ENCODE measurements at places on chromosomes 2 and 18.

DNA sequence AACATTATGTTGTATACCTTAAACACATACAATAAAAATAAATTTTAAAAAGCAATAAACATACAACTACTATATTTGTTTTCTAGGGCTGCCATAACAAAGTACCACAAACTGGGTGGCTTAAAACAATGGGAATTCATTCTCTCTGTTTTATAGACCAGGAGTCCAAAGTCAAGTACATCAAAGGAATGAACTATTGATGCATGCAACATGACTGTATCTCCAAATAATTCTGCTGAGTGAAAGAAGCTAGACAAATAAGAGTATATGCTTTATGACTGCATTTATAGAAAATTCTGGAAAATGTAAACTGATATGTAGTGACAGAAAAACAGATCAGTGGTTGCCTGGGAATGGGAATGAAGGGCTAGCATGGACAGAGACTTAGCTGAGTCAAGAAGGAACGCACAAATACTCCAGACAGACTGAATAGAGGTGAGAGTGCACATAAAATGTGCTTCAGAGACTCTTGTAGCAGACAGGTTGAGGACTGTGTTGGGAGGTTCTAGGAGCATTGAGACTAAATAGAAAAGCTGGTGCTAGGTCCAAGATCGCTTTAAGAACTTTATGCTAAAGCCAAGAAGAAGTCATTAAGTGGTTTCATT lies 11.0 kb upstream of the PLA2R1 start:
- no peak for DNase-seq

DNA sequence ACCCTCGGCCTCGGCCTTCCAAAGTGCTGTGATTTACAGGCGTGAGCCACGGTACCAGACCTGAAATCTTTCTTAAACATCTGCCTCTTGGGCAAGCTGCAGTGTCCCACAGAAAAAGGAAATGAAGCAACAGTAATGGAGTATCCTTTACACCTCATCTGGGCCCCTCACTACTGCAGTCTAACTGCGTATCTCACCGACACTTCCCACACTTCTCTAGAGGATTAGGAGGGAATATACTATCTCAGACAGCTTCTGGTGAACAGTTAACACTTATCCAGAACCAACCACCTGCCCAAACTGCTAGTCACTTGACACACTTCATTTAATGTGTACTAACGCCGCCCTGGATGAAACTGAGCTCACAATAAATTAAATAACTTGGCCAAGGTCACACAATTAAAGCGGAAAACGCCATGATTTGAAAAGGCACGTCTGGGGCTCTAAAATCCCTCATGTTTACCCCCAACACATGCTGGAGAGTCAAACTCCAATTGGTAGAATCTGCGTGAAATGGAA lies 993 bp downstream of the COX7A2L start:
- DNase-seq = peak; percentile 79

GRCh38 chr18:62493033-62493862 lies 29.6 kb upstream of the ZCCHC2 start:
- DNase-seq = no peak

- no peak for DNase-seq
Observed at GRCh38 chr2:3160751-3161330, 216.8 kb downstream of the EIPR1 start.

DNA sequence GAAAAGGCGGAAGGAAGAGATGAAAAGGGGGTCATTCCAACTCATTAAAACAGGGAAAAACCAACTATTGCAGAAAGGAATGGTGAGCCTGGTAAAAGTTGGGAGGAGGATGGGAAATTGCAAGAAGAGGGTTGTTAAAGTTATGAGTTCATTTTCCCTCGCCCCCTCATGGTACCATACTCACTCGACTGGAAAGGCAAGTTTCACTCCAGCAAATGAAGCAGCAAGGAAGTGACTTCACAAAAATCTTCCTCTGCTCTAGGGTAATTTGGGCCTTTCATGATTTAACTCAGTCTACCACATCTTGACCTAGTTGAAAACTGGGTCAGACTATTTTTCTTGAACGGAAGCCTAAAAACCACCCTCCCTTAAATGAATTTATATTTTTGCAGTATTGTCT lies 22.8 kb upstream of the DAW1 start:
- DNase-seq = no peak

- DNase-seq = no peak
Observed at GRCh38 chr2:48749291-48750127, 6.0 kb downstream of the LHCGR start.

GRCh38 chr18:62334120-62334519 lies 9.0 kb downstream of the TNFRSF11A start:
- no peak for DNase-seq

GRCh38 chr2:55743583-55743982 lies 49.9 kb upstream of the PNPT1 start:
- no peak for DNase-seq

DNA sequence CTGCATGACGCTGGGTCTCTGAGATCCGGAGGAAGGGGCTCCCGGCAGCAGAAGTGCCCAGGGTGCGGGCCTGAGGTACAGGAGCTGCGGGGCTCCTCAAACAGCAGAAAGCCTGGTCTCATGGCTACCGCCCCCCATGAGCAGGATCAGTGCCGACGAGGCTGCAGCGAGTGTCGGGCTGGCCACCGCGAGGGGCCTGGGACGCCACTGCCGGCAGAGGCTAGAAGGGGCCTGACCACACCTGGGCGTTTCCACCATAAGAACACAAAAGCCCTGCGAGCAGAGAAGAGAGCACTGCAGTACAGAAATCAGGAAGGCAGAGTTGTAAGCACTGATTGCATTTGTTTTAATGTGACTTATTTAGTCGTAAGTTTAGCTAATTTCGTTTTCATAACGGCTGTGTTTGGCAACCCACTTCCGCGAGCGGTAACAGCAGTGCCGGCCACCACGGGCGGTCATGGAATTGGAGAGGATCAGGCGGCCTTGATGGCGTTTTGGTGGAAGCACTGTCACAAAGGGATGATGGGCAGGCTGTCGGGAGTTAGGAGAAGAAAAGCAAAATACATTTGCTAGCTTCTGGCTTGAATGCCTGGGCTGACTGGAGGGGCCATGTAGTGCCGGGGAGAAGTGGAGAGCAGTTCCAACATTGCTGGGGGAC lies 117.4 kb downstream of the HDAC4 start:
- DNase-seq = no peak

GRCh38 chr2:159475793-159476192 lies 140.6 kb downstream of the BAZ2B start:
- no peak for DNase-seq

- no peak for DNase-seq
Observed at GRCh38 chr2:207157731-207158130, 8.0 kb downstream of the KLF7 start.

DNA sequence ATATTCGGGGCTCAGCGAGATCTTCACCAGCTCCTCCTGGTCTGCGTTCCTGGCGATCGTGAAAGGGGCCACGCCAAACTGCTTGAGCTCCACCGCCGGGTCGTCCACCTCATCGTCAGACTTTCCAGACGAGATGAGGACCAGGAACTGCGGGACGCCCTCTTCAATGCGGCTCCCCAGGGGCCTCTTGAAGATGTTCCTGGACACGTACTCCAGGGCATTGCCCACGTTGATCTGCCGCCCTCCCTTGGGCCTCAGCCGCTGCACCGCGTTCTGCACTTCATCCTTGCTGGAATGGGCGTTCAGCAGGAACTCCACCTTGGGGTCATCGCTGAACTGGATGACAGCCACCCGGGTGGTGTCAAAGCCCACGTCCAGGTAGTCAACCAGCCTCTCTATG lies 42.1 kb downstream of the COL6A3 start:
- DNase-seq = no peak

DNA sequence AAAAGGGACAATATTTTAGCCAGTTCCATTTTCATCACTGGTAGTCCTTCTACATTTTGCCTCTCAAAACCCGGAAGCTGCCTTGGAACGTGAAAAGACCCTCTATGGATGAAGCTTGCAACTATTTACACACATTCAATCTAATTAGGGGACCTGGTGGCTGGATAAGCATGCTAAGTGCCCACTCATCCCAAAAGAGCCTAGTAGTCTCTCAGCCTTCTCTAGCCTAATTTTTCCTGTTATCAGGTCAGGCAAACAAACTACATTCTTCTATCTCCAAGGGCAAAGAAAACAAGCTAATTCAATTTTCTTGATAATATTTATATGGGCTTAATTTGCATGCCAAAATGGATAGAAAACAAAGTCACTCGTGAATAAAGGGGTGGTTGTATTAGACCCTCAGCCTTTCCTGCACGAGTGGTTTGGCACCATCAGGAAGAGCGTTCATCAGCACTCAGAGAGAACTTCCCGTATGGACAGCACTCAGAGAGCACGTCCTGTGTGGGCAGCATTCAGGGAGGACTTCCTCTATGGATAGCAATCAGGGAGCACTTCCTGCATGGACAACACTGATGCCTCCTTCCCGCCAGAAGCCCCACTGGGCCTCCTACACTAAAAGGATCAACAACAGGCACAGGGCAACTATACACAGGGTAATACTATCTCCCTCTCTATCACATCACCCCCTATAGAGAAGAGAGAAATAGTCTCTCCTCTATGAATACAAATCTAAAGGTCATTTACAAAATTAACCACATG lies 122.2 kb downstream of the RBMS1 start:
- DNase-seq = peak; percentile 19

DNA sequence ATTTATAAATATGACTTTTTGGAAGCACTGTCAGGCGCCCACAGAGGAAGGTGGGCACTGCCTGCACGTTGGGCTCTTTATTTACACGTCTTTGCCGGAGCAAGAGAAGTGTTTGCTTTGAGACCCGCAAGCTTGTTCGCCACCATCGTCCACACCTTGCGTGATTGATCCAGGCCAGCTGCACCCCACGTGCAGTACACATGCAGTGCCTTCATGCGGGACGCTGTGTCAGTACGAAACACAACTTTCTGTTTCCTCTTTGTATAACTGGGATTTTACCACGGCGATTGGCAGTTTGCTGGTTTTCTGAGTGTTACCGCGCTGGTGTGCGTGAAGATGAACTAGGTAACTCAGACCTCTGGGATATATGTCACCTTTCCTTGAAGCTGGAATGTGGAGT lies 571.0 kb upstream of the SALL3 start:
- no peak for DNase-seq

GRCh38 chr2:169736902-169737301 lies 3.3 kb downstream of the KLHL23 start:
- DNase-seq = no peak

DNA sequence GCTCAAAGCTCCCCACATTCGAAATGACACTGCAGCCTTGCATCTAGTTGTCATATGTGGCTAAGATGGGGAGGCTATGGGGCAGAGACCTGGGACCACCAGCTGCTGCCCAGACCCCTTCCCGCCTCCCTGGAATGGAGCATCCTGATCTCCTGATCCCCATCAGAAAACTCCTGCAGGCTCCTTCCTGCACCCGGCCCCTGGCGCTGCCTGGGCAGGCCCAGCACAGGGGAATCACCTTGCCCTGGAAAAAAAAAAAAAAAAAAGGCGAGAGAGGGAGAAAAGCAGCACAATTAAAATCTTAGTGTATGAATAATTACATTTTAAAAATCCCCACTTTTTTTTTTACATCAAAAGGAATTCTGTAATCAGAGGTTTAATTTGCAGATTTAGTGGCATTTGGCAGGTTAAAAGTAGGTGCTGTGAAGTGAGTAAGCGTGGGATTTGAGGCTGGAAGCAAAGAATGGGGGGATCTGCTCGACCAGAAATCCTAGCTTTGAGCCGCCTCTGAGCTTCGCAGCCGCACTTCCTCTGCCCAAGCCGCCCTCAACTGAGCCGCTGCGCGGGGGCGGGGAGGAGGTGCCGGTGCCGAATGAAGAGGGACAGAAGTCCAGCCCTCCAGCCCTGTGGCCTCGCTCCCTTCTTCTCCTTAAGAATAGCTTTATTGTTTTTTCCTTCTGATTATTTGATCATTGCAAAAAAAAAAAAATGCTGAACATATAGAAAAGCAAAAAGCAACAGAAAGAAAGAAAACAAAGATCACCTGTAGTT lies 30.0 kb downstream of the THNSL2 start:
- no peak for DNase-seq

DNA sequence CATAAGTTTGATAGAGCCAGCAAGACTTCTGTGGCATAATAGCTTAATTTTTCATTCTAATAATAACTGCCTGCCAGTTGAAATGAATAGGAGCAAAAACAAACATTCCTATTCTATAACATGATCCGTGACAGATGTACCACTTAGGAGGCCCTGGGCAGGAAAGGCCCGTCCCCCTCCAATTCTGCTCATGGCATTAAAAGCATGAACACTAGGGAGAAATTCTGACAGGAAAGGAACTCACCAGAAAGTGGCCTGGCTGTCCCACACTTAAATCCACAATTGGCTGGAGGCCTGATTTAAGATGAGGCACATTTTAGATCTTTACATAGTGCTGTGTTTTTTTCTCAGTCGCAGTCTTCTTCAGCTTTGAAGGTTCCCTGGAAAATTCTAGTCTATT lies 261.9 kb upstream of the ETAA1 start:
- DNase-seq = no peak

- peak; percentile 53 for DNase-seq
Observed at GRCh38 chr18:36814994-36815393, 13.8 kb downstream of the TPGS2 start.

DNA sequence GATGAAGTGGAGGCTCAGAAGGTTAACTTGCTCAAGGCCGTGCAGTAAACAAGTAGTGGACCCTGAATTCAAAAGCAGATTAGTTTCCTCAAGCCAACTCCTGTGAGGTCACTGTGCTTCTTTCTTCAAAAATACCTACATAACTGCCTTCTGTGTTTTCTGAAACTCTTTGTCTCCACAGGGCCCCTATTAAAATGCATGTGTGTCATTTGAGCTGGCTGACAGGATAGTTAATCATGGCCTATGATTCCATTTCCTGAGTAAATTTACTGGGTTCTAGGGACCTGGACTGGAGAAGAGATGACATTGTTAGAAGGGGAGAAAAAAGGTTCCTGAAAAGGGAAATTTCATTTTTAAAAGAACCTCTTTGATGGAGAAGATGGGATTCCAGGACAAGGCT lies 12.9 kb upstream of the DTNA start:
- DNase-seq = no peak

DNA sequence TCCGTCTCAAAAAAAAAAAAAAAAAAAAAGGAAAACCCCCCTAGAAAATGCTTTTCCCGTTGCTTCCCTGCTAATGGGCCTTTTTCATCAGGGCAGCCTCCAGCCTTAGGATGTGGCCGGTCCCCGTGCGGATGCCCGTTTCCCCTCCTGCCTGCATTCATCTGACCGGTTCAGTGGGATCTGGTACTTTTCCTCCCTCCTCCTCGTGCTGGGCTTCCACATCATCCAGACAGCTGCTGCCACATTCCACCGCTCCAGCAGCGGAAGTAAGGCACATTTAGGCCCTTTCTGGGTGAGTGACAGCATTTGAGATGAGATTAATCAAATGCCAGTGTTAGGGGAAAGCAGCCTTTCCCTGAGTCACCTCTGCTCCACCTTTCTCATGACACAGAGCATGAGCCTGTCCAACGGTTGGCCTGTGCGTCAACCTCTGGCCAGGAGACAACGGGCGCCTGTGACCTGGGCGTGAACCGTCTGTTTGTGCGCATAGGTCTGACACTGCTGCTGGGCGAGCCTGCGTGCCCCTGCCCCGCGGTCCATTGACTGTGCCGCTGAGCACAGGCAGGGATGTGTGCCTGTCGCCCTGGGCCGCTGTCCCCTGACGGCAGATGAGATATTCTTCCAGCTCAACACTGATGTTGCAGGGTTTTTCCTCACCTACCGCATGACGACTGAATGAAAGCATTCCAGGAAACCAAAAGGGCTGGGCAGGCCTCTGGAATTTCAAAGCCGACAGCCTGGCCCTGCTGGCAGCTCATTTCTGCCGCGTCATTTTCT lies 174.0 kb downstream of the TGIF1 start:
- DNase-seq = peak; percentile 94
